MCF 10A (cell line): ENCODE measurements at places on chromosomes 4 and X.
A peak's percentile ranks its signal among the peaks of the same experiment; 100 is the strongest.

- no peak for DNase-seq
Measured at GRCh38 chr4:1808851-1809753, 16.0 kb downstream of the FGFR3 start.

DNA sequence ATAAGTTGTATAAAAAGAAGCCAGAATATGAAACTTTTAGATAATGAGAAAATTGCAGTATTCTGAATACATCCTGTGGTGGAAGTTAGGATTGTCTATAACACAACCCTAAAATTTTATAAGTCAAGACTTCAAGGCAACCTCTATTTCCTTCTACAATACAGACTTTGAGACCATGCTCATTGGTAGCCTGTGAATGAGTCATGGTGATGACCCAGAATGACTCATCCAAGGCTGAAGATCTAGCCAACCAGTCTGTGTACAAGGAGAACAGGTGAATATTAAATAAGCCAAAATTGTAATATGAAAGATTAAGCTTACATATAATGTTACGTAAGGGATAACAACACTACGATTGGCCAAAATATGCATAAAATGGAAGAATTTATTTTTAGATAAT, 475.9 kb upstream of the GALNT7 start:
- DNase-seq = no peak

DNA sequence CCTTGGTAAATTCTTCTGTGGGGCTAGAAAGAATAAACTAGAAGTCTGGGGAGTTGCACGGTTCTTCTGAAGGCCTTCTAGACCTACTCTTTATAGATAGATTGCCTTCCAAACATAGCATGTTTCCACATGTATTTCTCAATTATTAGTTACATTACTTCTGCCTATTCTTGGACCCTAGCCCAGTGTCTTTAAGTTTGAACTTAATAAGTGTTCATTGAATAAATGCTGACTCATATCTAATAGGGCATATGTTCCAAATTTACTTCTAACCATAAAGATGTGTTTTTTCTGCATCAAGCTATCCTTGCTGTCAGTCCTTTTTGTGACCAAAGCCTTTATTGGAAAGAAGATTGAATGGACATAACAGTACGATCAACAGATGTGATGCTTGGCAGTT, 503.6 kb upstream of the ZFP42 start:
- DNase-seq = no peak

GRCh38 chrX:25156323-25156722, 140.6 kb upstream of the ARX start:
- DNase-seq = peak; percentile 32

DNA sequence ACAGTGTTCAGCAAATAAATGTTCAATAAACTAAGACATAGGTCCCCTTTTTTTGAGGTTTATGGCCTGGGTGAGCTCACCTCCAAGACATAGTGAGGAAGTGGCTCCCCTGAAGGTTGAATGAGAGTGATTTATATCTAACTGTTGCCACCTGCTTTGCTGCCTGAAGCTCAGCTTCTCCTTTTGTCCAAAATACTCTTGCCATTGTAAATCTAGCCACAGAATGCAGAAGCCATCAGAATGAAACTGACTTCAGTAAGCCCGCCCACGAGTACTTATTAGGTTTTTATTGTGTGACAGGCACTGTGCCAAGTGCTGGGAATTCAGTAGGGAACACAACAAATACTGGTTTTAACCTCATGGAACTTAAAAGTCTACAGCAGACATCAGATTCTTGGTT, 18.0 kb downstream of the SPINK2 start:
- no peak for DNase-seq

GRCh38 chr4:146742416-146742815, 103.7 kb downstream of the POU4F2 start:
- no peak for DNase-seq

GRCh38 chrX:111511477-111511876, at the start of gene SERTM2:
Gene SERTM2, plus strand, starts transcription at chrX:111511645. Its CDS starts 7,213 bp downstream, at chrX:111518858.
- DNase-seq = peak; percentile 3

DNA sequence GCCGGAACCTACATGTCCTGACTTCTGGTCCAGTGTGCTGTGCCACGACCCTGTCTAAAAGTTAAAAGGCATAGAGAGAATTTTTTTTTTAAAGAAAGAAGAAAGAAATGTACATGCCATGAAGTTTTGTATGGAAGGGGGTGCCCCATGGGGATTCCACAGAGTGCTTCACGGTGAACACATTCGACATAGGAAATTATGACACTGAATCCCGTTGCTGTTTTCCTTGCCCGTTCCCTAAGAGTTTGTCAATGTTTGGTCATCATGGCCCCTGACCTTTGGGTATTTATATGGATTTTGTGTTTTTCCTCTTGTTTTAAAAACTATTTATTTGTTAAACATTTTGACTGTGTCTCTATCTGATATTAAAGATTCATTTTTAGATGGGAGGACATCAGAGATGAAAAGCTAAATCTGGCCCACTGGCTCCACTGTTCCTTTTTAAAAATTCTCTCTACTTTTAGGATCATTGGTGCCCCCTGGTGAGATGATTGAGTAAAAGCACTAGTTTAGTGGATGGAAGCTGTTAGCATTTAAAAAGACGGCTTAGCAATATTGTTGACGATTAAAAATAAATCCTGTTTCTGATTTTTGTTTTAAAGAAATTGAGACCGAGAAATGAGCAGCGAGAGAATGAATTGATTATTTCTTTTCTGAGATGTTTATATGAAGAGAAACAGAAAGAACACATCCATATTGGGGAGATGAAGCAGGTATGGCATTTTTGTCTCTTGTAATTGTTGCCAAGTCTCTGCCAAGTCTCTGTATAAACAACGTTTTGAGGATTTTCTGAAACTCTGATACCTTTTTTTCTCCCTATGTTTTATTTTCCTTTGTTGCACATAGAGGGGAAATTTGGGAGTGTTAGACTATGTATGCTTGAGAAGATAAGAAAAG, 75.0 kb downstream of the PTTG2 start:
- peak; percentile 79 for DNase-seq

- DNase-seq = peak; percentile 50
Measured at GRCh38 chr4:166169111-166169510, 296.1 kb downstream of the TLL1 start.

DNA sequence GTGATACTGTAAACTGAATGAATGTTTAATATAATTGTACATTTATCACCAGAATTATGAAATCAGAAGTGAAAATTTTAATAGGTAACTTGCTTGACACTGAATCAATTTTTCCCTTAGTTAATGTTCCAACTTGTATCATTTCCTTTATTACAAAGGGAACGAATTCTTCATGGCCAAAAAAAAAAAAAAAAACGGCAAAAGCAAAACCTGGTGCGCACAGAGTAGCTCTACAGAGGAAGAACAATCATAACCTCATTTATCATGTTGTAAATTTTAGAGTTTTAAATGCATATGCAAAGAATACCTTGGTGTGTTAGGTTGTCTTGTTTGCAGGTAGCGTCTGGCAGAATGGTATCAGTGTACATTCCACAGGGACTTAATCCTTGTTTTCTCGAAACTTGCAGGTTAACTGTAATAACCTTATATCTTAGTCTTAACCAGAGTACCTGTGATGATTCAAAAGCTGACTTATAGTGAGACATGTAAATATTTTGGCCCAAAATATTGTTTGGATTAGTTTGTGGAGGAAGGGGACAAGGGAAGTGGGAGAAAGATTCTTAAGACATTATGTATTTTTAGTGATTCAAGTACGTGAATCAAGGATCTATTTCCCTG, 70.0 kb downstream of the NPNT start:
- DNase-seq = peak; percentile 37

DNA sequence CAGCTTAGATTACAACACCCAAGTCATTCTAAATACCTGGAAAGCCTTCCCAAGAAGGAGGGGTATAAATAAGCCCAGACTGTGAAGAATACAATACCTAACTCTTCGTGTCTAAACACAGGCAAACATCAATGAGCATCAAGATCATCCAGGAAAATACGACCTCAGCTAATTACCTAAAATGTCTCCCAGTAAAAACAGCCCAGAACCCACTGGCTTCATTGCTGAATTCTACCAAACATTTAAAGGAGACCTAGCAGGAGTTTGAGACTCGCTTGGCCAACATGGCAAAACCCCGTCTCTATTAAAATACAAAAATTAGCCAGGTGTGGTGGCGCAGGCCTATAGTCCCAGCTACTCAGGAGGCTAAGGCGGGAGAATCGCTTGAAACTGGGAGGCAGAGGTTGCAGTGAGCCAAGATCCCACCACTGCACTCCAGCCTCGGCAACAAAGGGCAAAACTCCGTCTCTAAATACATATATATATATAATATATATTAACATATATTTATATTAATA, 19.1 kb upstream of the HSFX4 start:
- DNase-seq = no peak

DNA sequence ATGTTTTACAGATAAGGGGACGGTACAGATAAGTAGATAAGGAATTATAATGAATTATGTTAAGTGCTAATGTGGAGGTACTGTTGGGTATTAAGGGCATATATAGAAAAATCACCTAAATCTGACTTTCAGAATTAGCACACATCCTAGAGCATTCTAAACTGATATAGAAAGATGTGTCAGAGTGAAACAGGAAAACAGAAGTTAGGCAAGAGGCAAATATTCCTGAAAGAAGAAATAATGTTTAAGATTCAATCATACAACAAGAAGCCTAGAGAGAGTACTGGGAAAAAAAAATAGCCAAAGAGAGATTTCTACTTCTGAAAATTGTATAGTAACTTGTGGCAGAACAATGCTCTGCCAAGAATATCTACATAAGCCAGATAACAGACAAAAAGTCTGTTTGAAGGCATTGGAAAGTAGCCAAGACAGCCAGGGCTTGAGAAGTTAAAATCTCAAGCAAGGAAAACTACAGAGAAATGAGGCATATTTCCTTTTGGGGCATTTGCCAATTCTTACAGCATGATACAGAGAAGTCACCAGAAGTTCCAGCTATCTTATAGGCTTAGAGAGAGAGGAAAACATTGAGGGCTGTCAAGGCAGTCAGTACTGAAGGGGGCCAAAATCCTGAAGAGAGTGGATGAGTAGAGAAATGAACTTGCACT, 646.0 kb downstream of the RPA4 start:
- no peak for DNase-seq

GRCh38 chrX:15043538-15043937, 170.3 kb downstream of the MOSPD2 start:
- no peak for DNase-seq

DNA sequence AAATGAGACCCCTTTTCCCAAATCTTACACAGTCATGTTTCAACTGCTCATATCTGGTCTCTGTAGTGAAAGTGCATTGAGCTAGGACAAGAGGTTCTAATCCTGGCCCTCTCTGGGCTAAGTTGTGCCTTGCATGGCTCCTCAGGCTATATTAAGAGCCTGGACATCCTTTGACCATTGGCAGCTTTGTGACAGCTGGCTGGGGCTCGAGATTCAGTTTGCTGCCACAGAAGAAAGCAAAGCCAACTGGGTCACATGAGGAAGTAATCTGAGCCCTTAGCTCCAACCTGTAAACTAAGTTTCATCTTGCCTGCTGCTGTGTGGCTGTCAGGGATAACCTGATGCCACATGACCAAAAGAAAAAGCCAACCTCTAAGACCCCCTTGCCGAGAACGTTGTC, 51.8 kb upstream of the JADE1 start:
- peak; percentile 13 for DNase-seq

DNA sequence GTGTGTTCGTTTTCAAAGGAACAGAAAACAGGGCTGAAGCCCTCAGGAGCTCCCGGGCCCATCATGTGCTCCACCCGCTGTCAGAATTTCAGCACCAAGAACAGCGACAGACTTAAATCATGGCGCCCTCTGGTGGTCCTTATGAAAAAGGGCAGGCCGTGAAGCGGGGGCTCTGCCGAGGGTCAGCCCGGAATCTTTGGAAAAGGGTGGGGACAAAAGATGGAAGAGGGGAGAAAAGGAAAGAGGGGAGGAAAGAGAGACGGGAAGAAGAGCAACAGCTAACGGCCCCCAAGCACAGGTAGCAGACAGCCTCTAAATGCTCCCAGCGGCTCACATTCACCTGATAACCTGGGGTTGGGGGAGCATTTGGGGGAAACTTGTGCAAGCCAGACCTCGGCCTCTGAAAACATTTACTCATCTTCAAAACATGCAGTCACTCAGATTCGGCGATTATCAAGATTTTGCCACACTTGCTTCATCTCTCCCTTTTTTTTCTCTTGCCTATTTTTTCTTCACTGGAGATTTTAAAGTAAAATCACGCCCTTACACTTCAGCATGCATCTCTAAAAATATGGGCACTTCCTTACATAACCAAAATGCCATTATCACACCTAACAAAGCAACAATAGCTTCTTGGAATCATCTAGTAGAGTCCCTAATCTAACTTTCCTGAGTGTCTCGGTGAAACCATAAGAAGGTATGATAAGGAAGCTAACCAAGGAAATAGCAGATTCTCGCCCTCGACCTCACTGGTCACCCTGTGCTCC, 28.1 kb upstream of the MAN2B2 start:
- DNase-seq = peak; percentile 75

DNA sequence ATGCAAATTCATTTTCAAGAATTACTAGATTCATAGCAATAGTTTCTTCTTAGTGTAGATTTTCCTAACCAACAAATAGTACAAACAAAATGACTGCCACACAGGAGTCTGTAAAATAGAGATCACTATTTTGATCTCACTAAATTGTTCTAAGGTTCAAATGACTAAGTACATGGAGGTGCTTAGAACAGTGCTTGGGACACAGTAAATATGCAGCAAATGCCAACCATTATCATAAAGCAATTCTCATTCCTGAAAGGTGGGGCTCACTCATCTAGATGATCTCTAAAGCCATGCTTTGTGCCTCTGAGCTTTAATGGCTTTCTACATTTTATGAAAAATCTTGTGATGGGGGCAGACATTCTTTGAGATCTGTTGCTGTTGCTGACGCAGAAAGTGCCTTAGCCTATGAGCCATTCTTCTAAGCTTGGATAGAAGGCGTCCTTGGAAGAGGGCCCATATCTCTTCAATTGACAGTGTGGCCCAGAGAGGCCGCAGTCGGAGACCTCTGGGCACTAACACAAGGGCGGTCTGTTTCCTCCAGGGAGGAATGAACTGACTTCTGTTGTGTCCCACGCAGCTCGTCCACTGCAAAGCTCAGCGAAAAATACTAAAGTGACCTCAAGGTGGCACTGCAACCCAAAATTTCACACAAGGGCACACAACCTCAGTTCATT, 23.5 kb downstream of the TLR10 start:
- peak; percentile 59 for DNase-seq

GRCh38 chr4:4595252-4595651, 53.4 kb upstream of the STX18 start:
- no peak for DNase-seq

DNA sequence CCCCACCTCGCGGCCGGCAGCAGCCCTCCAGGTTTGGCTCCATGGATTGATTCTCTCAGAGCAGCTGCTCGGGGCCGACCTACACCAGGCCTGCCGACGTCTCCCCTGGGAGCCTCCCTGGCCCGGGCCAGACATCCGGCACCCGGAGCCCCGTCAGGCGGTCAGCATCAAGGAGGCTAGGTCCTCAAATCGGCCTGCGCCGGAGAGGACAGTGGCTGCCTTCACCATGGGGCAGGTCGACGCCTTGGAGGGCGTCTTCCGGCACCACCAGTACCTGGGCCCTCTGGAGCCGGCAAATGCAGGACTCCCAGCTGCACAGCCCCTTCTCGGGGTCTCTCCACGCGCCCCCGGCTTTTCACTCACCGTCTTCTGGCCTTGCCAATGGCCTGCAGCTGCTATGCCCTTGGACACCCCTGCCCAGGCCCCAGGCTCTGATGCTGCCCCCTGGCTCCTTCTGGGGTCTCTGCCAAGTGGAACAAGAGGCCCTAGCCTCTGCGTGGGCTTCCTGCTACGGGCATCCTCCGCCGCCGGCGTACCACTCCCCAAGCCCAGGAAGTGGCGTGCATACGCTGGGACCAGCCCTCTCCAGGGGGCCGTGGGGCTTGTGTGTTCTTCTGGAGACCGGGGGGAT, 341.8 kb downstream of the MAGEB5 start:
- no peak for DNase-seq

GRCh38 chrX:31459361-31459760, 387.5 kb upstream of the FTHL17 start:
- peak; percentile 11 for DNase-seq
